Pericardium fibroblast (primary cell): ENCODE measurements at places on chromosomes 2 and 18. TPM values are rescaled to one million over a fixed set of nuclear protein-coding genes. Genes with fewer than 3 reads are reported as not detected.

The AGAP1 gene
- 11.7 and 16.3 TPM in 2 replicates for total RNA-seq

The FBXO36 gene
- total RNA-seq, result 1.8 and 1.9 TPM in 2 replicates

The ARHGAP15 gene
- not detected in 2 replicates for total RNA-seq

The PROM2 gene
- 0.09 and 0.12 TPM in 2 replicates for total RNA-seq

The RND3 gene
- 15.2 and 59.7 TPM in 2 replicates for total RNA-seq

The SNTG2 gene
- total RNA-seq, result not detected in 2 replicates

The RIT2 gene
- total RNA-seq, result not detected in 2 replicates

The LDLRAD4 gene
- under 0.01 TPM in 1 of 2 replicates, not detected in the other for total RNA-seq

The CCBE1 gene
- total RNA-seq, result 6.9 and 24.2 TPM in 2 replicates

The TUBA4B gene
- not detected in 2 replicates for total RNA-seq

The ME2 gene
- 15.7 and 18.9 TPM in 2 replicates for total RNA-seq

The ALPG gene
- not detected in 2 replicates for total RNA-seq

The GCG gene
- not detected in 2 replicates for total RNA-seq

The PUS10 gene
- 2.7 and 3.0 TPM in 2 replicates for total RNA-seq

The AQP12B gene
- total RNA-seq, result not detected in 2 replicates

The GREB1 gene
- total RNA-seq, result 0.23 and 0.43 TPM in 2 replicates

The VWC2L gene
- total RNA-seq, result not detected in 2 replicates

The MROH2A gene
- not detected in 2 replicates for total RNA-seq

The EN1 gene
- total RNA-seq, result 3.6 and 5.7 TPM in 2 replicates

The KCNE4 gene
- 14.1 and 21.5 TPM in 2 replicates for total RNA-seq

The CRYGC gene
- total RNA-seq, result not detected in 2 replicates

The UGT1A10 gene
- not detected in 2 replicates for total RNA-seq

The EVA1A gene
- total RNA-seq, result 7.3 and 26.1 TPM in 2 replicates

The RANBP2 gene
- total RNA-seq, result 25.1 and 29.5 TPM in 2 replicates

The SAG gene
- total RNA-seq, result not detected in 2 replicates

The LYG1 gene
- total RNA-seq, result 1.3 TPM in 1 of 2 replicates, not detected in the other

The ACP1 gene
- total RNA-seq, result 80.4 and 82.5 TPM in 2 replicates

The HOXD8 gene
- total RNA-seq, result 1.2 and 5.0 TPM in 2 replicates

The MARS2 gene
- total RNA-seq, result 3.2 and 4.3 TPM in 2 replicates

The FNDC4 gene
- 15.2 and 17.4 TPM in 2 replicates for total RNA-seq

The PLB1 gene
- total RNA-seq, result 0.23 and 0.34 TPM in 2 replicates

The TTN gene
- total RNA-seq, result under 0.01 and 12.0 TPM in 2 replicates

The GULP1 gene
- 12.6 and 32.7 TPM in 2 replicates for total RNA-seq

The BCL11A gene
- total RNA-seq, result 0.12 and 1.3 TPM in 2 replicates
